ENCODE measurements at places on chromosomes 3 and 15.

GRCh38 chr3:46131884-46132450 is 76.1 kb downstream of the CCR1 start:
- no peak for DNase-seq

DNA sequence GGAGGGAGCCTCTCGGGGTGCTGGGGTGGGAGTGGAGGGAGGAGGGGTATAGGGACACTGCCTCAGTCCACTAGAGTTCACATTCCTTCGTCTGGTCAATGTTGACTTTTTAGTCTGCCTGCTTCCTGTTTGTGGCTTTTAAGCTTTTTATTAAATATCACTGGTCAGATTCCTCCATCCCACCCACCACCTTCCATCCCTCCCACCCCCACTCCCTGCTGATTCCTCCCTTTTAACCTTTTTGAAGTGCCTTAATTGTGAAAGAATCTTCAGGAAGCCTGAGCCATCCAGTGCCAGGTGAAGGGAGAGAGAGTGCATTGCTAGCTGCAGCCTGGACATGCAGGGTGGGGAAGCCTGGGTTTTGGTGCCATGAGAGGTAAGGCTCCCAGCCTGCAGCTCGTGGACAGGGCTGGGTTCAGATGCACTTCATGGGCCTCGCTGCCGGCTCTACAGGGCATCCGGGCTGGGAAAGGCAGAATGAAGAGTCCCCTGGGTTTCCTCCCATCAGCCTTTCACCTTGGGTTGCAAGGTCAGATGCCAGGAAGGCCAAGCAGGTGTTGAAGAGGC is 105.9 kb downstream of the DNAJB8 start:
- no peak for DNase-seq

DNA sequence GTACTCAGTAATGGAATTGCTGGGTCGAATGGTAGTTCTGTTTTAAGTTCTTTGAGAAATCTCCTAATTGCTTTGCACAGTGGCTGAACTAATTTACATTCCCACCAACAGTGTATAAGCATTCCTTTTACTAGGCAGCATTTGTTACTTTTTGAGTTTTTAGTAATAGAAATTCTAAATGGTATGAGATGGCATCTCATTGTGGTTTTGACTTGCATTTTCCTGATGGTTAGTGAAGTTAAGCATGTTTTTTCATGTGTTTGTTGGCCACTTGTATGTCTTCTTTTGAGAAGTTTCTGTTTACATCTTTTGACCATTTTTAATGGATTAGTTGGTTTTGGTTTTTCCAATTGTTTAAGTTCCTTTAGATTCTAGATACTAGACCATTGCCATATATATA is 28.4 kb downstream of the TP63 start:
- no peak for DNase-seq

- DNase-seq, result no peak
Observed at GRCh38 chr3:63931290-63931689, 19.1 kb upstream of the SCAANT1 start.

DNA sequence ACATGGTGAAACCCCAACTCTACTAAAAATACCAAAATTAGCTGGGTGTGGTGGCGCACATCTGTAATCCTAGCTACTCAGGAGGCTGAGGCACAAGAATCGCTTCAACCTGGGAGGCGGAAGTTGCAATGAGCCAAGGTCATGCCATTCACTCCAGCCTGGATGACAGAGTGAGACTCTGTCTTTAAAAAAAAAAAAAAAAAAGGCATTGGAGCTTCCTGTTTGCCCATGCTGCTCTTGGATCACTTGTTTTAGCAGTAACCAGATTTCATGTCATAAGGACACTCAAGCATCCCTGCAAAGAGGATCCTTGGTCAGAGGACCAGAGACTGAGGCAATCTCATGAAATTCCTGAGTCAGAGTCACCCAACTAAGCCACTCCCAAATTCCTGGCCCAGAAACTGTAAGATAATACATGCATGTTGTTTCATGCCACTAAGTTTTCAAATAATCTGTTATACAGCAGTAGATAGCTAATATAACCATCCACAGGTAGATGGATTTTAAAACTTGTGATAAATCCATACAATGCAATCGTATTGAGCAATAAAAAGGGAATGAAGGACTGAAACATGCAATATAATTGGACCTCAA is 82.0 kb upstream of the XXYLT1 start:
- no peak for DNase-seq

DNA sequence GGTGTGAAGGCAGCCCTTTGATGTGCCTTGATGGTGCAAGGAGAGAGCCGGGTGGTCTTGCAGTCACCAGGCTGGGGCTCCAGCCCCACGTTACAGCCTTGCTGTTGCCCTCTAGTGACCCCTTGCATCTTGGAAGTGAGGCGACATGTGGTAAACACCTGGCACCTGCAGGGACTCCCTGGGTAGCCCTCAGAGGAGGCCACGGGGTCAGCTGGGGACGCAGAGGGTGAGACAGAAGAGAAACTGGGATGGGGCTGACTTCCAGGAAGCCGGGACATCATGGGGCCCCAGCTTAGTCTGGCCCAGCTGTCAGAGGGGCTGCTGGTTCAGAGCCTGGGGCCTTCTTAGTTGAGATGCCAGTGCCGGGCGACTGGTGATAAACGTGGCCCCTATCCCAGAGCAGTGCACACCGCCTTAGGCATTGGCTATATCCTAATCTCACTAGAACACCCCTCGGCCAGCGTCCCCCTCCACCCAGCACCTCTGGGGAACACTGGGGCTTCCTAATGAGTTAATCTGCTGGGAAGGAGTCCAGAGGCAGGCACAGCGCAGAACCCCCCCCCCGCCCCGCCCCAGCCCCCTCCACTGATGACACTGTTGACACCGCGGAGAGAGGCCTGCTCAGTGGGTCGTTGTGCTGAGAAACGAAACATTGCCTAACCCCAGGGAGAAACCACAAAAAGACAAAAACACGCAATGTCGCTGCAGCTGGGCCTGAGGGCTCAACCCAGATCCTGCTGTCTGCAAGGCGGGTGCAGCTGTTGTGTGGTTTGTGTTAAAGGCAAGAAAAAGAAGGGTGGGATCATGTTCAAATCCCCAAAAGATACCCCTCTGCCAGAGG is 60.5 kb upstream of the KLF13 start:
- no peak for DNase-seq

DNA sequence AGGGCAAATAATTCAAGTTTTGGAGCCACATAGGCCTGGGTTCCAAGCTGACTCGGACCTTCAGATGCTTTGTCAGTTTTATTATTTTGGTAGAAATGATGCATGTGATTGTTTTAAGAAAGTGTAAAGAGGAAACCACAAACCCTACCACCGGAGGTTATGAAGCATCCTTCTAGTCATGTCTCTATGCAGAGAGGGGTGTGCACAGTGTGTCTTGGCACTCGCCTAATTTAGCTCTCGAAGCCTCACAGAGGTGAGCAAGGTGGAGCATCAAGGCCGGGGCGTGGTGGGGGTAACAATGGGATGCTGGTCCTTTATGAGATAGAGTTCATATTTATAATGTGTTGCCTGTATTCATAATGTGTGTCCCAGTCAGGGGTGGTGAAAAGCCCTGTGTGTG is 63.7 kb upstream of the SMAD6 start:
- no peak for DNase-seq

GRCh38 chr3:4503050-4503449 is 9.9 kb downstream of the ITPR1 start:
- no peak for DNase-seq

GRCh38 chr15:99443056-99443756 is 122.6 kb upstream of the MEF2A start:
- no peak for DNase-seq

GRCh38 chr15:66651198-66651597 is 50.8 kb upstream of the SMAD6 start:
- no peak for DNase-seq

DNA sequence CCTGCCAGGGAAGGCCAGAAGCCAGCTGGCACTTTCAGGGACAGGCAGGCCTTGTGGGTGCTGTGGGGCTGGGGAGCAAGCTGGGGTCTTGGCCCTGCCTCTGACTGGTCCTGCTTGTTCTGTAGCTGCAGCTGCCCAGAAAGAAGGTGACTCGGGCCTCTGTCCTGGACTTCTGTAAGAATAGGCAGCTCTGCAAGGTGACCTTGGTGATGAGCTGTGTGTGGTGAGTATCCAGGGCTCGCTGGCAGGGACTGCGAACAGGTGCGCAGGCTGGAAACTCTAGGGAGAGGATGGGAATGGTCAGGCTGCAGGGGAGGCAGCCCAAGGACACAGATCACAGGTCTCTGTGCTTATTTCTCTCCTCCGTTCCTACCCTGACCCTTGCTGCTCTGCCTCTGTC is 31.2 kb downstream of the SLC22A14 start:
- no peak for DNase-seq

- DNase-seq, result no peak
Observed at GRCh38 chr3:32531010-32531647, 28.5 kb upstream of the CMTM6 start.

GRCh38 chr15:95113041-95113440 is 881.7 kb downstream of the MCTP2 start:
- DNase-seq, result no peak

- DNase-seq, result no peak
Observed at GRCh38 chr3:50417637-50418033, 58.3 kb upstream of the TMEM115 start.

DNA sequence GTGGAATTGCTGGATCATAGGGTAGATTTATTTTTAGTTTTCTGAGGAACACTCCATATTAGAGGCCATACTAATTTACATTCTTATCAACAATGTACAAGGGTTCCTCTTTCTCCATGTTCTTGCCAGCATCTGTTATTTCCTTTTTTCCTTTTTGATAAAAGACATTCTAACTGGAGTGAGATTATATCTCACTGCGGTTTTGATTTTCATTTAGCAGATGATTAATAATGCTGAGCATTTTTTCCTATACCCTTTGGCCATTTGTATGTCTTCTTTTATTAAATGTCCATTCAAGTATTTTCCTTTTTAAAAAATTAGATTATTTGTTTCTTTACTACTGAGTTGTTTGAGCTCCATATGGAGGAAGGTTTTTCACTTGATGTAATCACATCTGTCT is 1189.5 kb downstream of the ZPLD1 start:
- no peak for DNase-seq

- DNase-seq, result no peak
Observed at GRCh38 chr15:39937696-39938095, 3.8 kb downstream of the EIF2AK4 start.

- DNase-seq, result no peak
Observed at GRCh38 chr3:159832024-159832423, 156.6 kb upstream of the IL12A start.

- DNase-seq, result no peak
Observed at GRCh38 chr3:156608601-156609514, 53.9 kb upstream of the SSR3 start.

DNA sequence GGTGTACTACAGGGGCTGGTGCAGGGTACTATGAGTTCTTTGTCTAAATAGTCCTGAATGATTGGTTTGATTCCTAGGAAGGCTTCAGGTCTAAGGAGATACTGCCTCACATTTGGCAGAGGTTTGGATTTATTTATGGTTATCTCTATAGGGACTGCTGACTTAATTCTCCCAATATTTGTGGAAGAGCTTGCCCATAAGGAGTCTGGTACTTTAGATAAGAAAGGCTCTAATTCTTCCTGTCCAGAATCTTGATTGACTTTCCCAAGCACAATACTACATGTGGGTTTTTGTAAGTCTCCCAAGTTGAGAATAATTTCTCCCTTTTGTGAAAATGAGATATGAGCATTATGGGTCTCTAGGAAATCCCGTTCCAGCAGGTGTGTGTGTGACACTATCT is 36.7 kb upstream of the AP4E1 start:
- no peak for DNase-seq

GRCh38 chr15:73905225-73905827 is 20.9 kb upstream of the LOXL1 start:
- no peak for DNase-seq

DNA sequence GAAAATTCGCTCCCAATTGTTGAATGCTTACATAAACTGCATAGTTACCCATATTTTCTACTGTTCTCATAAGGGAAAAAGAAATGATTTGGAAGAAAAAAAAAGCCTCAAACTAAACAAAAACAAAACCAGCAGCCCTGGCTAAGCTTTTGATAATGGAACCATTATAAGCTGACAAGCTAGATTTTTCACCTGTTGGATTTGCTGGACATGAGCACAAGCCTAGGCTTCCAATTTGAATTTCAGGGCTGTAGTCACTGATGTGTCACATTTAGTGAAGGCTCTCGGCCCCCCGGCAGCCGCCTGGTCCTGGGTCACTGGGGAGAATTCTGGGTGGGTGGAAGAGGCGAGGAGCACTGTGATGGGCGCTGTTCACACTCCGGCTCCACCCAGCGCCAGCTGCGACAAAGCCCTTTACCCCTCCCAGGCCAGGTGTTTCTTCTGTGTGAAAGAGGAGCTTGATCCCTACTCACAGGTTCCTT is 4.6 kb downstream of the FBXL22 start:
- peak; percentile 33 for DNase-seq

DNA sequence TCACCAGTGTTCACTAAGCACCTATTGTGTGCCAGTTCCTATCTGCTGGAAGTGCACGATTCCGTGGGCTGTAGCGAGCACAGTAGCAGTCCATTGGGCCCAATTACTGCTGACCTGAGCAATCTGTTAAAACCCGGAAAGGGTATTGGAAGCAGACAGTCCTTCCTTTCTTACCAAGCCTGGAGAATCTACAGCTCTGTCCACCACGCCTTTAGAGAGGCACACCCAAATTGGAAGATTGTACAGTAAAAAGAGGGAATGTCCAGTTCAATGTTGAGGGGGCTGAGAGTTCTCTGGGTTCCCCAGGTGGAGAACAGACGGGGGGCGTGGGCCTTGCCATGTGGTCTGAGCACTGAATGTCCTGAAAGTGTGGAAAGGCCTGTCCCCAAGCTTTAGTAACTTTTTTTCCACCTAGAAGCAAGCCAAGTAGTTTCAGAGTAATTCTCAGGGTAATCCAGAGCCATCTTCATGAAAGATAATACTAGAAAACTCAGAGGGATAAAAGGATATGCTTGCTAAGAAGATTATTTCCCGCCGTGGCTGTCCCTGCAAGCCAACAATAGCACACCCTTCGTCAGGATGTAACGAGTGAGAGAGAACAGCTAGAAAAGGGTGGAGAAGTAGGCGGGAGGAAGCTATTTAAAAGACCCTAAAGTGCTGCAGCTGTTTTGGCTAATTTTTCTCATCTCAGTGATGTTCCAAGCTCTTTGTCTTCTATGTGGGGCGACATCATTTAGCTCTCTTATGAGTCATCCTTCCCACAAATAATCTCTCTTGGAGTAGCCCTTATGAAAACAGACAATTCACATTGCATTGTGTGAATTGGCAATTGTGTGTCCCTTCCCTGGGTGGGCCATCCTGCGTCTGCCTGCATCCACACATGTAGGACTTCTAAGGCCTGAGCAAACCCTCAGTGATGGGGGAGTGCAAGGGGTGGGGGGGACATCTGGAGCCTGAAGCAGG is 181.0 kb downstream of the ATG7 start:
- DNase-seq, result peak; percentile 12

Data from NCI-H2029 treated with DMSO at 0.1 percent for 48 hours (cell line).